ENCODE measurements at places on chromosomes 11 and 22. TPM values are rescaled to one million over a fixed set of nuclear protein-coding genes. Genes with fewer than 3 reads are reported as not detected.

DNA sequence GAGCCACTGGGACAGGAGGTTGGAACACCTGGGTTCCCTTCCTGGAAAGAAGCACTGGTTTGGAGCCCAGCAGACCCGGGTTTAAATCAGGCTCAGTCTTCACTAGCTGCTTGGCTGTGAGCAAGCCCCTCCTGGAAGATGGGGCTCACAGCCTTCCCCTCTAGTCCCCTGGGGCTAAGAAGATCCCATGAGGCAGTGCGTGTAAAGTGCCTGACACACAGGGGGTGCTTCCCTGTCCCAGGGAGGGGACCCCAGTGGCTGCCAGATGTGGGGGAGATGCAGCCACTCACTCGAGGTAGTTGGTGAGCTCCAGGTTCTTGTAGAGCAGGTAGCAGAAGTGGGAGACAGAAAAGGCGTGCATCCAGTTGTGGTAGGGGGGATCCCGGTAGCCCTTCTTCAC is 93.2 kb downstream of the PDE2A start:
- DNase-seq = no peak

DNA sequence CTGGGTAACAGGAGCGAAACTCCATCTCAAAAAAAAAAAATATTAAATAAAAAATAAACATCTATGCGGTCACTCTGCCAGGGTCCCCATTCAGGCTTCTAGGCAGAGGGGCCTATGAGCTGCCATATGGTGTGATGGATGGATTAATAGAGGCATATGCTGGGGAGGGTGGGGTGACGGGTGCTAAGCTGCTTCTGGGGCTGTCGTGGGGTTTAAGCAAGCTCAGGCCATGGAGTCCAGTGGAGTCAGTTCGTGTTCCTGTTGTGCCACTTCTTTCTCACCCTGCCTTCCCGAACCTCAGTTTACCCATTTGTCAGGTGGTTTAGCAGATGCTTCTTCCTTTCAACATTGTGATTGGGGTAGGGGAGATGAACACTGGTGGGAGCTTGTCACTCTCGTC is 9.0 kb upstream of the GRAMD4 start:
- no peak for DNase-seq

GRCh38 chr11:58330861-58331260 is 28.0 kb downstream of the OR5B17 start:
- DNase-seq = no peak

DNA sequence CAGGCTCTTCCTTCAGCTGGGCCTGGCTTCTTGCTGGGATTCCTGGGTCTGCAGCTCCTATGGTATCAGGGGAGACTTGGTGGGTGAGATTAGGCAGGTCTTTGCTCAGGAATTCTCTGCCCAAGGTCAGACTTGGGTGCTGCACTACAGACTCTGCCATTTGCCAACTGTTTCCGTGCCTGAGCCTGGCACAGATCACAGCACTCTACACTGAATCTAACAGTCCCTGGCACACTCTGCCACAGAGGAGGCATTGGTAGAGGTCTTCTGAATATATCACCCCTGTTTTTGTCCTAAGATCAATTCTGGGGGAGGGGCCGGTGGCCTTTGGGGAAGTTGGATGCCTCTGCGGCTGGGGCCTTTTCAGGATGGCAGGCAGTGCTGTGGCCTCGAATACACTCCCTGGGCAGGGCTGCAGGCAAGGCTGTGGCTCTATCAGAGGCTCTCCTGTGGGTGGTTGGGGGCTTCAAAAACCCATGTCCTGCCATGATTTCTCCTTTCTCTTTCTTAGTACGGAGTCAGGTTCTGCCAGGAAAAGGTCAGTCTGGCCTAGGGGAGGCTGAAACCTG is 115.0 kb upstream of the NARS2 start:
- no peak for DNase-seq

DNA sequence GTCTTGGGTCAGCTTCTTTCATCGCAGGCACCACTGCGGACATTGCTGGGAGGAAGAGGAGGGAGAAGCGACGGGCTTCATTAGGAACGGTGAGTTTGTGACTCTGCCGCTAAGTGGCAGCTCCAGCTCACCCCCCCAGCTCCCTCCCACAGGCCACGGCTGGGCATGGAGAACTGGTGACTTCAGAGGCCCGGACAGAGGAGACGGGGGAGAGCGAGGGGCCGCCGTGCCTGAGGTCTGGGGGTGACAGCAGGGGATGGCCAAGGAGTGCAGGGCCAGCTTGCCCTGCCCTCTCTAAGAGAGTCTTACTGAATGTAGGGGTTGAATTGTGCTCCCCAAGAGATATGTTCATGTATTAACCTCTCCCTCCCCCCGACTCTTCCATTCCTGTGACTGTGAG is 13.9 kb upstream of the NFAM1 start:
- no peak for DNase-seq

DNA sequence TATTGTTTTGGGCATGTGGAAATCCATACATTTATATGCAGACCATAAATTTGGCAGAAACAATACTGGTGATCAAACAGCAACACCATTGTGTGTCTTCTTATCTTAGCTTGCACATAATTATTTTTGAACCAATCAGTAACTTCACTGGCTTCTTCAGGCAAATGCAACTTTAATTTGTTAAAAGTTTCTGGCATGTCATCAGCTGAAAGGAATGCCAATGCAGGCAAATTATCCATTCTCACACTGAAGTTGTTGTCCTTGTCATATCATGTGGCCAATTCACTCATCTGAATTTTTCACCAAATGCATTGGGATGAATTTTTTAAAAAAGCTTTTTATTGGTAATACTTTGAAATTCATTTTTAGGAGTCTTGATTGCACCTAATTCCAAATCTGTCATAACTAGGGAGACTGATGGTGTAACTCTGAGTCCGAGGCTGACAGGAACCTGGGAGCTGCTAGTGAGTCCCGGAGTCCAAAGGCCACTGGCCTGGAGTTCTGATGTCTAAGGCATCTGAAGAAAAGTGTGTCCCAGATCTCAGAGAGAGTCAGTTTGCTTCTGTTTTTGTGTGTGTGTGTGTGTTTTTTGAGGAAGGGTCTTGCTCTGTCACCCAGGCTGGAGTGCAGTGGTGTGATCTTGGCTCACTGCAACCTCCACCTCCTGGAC is 17.4 kb upstream of the OR10V1 start:
- DNase-seq = no peak

GRCh38 chr11:64723907-64724862 is 1.2 kb upstream of the NRXN2 start:
- no peak for DNase-seq

DNA sequence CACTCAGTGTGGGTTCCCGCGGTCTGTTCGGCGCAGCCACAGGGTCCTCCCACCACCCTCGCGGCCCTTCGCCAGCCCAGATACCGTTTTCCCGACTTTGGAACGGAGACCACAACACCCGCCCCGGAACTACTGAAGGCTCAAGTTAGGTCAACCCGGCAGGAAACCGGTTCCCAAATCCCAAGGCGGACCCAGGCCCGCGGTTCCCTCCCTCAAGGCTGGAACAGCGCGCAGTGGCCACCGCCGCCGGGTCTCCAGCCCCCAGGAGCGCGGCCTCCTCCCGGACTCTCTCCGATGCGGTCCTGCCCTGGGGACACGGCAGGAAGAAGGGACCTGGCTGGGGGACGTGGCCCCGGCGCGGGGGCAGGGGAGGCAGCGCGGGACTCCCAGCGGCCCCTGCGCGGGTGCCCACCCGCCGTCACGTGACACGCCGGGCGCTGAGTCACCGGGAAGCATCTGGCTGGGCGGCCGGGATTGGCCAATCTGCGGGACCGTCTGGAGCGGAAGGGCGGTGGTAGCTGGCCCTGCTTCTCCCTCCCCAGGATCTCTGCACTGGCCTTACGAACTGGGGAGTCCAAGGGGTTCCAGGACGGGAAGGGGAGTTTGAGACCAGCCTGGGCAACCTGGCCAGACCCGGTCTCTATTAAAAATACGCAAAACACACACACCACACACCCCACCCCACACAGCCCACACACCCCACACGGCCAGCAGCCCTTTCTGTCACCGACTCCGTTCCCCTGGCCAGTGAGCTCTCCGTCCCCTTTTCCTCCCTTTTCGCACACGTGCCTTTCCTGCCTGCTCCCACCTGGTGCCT is 21.5 kb upstream of the MALAT1 start:
- DNase-seq = peak; percentile 96

- no peak for DNase-seq
Observed at GRCh38 chr11:15114501-15115475, at the start of gene INSC. TSS of gene INSC (plus strand) at chr11:15114923. CDS start at chr11:15149175, 34,252 bp downstream.

DNA sequence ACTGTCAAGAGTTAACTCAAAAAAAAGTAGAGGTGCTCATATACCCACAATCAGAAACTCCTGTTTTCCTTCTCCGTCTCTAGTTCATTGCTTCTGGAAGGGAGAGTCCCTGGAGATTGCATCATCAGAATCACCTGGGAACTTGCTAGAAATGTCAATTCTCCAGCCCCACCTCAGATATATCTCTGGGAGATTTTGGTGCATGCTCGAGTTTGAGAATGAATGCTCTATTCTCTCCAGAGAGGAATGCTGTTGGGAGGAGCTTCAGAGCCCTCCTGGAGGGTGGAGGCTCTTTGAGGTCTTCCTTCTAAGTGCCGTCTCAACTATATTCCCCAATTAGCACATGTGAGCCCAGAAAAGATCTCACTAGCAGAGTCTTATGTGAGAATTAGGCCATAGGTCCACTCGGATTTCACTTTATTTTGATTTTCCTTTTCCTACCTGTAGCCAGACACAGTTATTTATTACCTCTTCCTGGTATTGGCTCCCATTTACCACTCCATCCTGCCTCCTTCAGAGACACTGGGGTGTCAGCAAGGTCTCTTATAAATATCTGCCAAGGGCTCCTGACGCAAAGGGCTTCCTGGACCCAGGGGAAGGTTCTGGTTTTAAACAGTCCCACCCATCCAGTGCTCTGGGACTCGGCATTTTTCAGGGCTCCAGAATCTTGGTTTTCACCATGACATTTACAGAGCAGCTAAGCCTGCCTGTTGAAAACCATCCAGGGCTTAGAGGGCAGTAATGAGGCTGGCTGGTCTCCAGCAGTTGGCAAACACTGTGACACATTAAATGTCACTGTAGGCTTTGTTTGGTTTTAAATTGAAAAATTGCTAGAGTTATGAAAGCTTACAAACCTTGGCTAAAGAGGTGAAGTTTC is 136.2 kb downstream of the CD44 start:
- peak; percentile 18 for DNase-seq

GRCh38 chr11:56659755-56660154 is 3.7 kb upstream of the OR5AR1 start:
- no peak for DNase-seq

DNA sequence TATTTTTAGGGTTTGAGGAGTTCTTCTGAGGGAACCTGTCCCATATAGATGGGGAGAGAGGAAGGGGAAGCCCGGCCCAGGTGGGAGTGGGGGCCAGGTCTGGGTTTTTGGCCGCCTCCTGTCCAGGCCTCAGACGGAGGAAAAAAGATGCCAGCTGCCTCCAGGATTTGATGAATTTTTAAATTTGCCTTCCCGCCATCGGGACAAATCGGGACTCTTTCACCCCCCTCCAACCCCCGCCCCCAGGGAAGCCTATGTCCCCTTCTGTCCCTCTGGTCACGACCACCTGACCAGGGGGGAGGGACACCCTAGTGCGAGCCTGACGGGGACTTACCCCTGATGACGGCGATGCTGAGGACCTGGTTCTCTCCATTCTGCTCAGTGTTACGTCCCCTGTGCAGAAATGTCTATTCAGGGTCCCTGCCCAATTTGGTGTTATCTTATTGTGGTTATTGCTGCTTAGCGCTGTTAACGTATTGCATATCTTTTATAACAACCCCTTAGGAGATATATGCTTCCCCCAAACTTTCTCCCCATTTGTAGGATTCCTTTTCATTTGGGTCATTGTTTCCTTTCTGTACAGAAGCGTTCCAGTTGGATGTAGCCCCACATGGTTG is 115.9 kb upstream of the GRK3 start:
- no peak for DNase-seq

GRCh38 chr22:25051073-25051472 is 98.6 kb downstream of the KIAA1671 start:
- DNase-seq = no peak

GRCh38 chr11:95067841-95068219 is 1.1 kb downstream of the SRSF8 start:
- DNase-seq = no peak

DNA sequence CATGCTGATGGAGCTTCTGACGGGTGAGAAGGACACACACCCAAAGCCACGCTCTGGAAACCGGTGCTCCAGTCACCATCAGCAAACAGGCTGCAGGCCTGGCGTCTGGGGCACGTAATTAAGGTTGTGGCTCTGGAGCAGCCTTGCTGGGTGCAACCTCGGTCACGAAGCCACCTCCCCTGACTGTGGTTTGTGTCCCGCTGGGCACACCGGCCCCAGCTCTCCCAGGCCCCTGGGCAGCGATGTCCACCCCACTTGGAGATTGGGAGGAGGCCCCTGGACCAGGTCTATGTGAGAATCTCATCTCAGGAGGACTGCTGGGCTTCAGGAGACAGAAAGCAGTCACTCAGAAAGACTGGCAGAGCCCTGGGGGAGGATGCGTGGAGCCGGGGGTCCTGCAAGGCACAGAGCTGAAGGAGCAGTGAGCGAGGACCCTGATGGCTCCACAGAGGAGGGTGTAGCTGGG is 631.6 kb downstream of the BRD1 start:
- no peak for DNase-seq

- no peak for DNase-seq
Observed at GRCh38 chr11:75814363-75814676, 690 bp upstream of the UVRAG start.

GRCh38 chr11:44474702-44475101 is 90.8 kb upstream of the CD82 start:
- no peak for DNase-seq

GRCh38 chr11:6468712-6469495 is 4.8 kb downstream of the TRIM3 start:
- peak; percentile 84 for DNase-seq

DNA sequence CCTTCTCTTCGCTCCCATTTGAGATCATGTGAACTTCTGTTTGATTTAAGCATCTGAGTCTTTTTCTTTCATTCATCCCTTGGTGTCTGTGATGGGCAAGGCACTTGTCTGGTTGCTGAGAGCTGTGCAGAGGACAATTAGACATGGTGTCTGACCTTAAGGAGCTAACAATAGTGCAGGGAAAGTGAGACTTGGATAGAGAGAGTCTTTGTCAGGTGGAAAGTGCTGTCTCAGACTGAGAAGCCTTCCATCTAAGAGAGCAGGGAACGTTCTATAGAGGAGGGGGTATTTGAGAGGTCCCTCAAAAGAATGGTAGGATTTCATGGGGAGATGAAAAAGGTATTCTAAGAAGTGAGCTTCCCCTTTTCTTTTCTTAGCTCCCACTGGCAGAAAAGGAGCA is 14.1 kb downstream of the MICAL3 start:
- DNase-seq = no peak

GRCh38 chr11:122645847-122646246 is 9.7 kb upstream of the UBASH3B start:
- no peak for DNase-seq

DNA sequence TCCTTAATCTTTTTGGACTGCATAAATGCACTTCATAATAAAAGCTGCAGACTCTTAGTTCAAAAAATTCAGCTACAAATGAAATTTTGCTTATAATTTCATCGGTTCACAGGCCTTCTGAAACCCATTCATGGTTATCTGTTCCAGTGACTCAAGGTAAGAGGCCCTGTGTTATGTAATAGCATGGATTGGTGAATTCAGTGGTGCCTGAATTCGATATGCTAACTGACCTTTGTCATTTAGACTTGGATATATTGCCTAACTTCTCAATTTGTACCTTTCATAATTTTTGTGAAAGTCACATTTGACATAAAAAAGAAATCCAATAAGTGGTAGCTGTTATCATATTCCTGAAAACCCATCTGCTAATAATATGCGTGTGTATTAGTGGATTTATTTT is 349.9 kb upstream of the KIRREL3 start:
- no peak for DNase-seq

Gene RIC8A
- total RNA-seq = 220 TPM

Gene ARFIP2
- total RNA-seq = 123 TPM

Gene MAPK8IP2
- total RNA-seq = 0.47 TPM

Gene CLCF1
- 7.5 TPM for total RNA-seq

Gene CXCR5
- total RNA-seq = not detected

Gene HOATZ
- not detected for total RNA-seq

Measured in HT1080 (cell line).